Dermis microvascular lymphatic vessel endothelial cell (primary cell): ENCODE measurements at places on chromosomes 12 and 14. TPM values are rescaled to one million over a fixed set of nuclear protein-coding genes. Genes with fewer than 3 reads are reported as not detected.

DNA sequence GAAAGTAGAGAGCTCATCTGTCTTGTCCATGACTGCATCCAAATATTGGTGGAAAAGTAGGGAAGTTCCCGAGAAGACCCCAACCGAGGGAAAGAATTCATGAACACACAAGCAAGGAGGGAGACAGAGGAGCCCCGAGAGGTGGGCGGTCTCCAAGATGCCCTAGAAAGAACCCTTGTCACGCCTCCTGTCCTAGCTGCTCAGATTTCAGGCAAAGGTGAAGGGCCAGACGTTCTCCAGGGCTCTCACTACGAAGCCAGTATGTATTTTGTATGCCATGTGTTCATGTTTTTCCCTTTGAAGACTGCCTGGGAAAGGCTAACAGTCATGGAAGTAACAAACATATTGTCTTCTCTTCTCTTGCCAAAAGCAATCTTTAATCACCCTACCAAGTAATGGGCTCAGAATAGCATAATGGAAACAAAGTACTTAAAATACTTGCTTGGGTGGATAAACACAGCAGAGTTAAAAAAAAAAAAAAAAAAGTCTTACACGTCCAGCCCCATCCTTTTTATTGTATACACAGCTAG, 99.2 kb upstream of the TBX3 start:
- DNase-seq = no peak

Gene MED13L
- total RNA-seq = 38.1 and 54.1 TPM in 2 replicates

- no peak for DNase-seq
Measured at GRCh38 chr14:104843442-104844305, 21.4 kb upstream of the CEP170B start.

Gene LARP4
- 40.8 and 44.1 TPM in 2 replicates for total RNA-seq

Gene CCDC88C
- 12.8 and 14.2 TPM in 2 replicates for total RNA-seq

- DNase-seq = no peak
Measured at GRCh38 chr14:29576927-29577326, 350.7 kb downstream of the PRKD1 start.
